ENCODE measurements at places on chromosomes 6 and 20. TPM values are rescaled to one million over a fixed set of nuclear protein-coding genes. Genes with fewer than 3 reads are reported as not detected.
A peak's percentile ranks its signal among the peaks of the same experiment; 100 is the strongest.

Gene PTK6
- total RNA-seq, result not detected

Gene CCN5
- total RNA-seq, result not detected

DNA sequence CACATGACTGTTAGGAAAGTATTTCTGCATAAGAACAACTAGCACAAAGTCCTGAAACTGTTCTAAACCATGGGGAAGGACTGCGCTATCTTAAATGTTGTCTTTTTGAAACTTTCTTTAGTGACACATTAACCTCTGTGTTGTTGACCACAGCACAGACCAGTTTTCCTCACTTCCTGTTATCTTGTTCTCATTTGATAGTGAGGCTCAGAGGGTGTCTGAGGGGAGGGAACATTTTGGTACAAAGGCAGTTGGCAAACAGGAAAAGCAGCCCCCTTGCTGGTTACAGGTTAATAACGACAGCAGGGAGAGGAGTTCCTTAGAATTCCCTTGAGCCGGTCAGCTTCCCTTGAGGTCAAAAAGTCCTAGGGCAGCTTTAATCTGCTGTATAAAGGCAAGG, 143.5 kb upstream of the BMP2 start:
- no peaks in the 10 kb centered on the region for H3K36me3 ChIP-seq
- no peak for DNase-seq
- H3K4me3 ChIP-seq, result no peak overlapping the region
- H3K27ac ChIP-seq, result no peak overlapping the region
- H3K4me1 ChIP-seq, result no peaks in the 10 kb centered on the region

- no peaks in the 10 kb centered on the region for H3K4me1 ChIP-seq
- DNase-seq, result no peak
- H3K27me3 ChIP-seq, result no peaks in the 10 kb centered on the region
- H3K36me3 ChIP-seq, result no peaks in the 10 kb centered on the region
- H3K27ac ChIP-seq, result no peak overlapping the region
Measured at GRCh38 chr6:53758496-53758895, 36.3 kb upstream of the LRRC1 start.

DNA sequence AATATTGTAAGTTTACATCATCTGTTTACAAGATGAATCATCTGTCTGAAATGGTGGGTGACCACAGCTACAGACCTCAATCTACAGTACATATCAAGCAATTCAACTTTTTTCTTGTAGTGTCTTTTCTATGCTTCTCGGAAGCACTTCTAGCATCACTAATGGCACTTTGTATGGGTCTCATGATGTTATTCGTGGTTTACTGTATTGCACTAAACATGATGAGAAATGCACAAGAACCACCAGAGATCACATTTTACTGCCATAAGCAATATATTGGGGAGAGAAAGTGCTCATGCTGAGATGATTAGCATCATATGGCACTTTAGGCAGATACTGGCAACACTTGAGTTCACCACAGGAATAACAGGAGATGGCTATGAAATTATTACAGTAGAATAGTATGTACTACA, 15.4 kb upstream of the BTBD3 start:
- H3K27ac ChIP-seq, result no peak overlapping the region
- H3K27me3 ChIP-seq, result no peaks in the 10 kb centered on the region
- peak; percentile 82 for DNase-seq
- H3K4me1 ChIP-seq, result peaks cover 10% of the 10 kb centered on the region

- H3K36me3 ChIP-seq, result peaks cover 5% of the 10 kb centered on the region
- H3K27ac ChIP-seq, result no peak overlapping the region
- no peaks in the 10 kb centered on the region for H3K4me1 ChIP-seq
- peak; percentile 88 for DNase-seq
Measured at GRCh38 chr6:158142789-158143188, 25.3 kb downstream of the SERAC1 start.

GRCh38 chr20:63431944-63432343, 40.5 kb downstream of the KCNQ2 start:
- H3K4me3 ChIP-seq, result no peak overlapping the region
- no peaks in the 10 kb centered on the region for H3K4me1 ChIP-seq
- no peak overlapping the region for H3K27ac ChIP-seq
- H3K27me3 ChIP-seq, result peaks cover 1% of the 10 kb centered on the region
- no peak for DNase-seq
- no peaks in the 10 kb centered on the region for H3K36me3 ChIP-seq

DNA sequence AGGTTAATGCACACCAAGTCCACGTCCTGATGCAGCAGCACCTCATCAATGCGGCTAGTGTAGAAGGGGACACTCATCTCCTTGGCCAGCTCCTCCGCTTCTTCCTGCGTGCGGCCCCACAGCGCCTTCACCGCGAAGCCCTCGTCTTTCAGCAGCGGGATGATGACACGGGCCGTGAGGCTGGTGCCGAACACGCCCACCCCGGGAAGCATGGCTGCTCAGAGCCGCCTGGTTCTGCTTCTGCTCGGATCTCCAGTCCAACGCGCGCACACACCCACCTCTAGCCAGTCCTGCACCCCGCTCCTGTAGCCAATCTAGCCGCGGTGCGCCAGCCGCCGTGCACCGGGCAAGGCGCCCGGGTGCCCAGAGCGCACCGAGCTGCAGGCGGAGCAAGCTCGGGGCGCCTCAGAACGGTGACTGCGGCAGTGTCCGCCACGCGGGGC, 700 bp downstream of the GFOD1 start:
- peak; percentile 61 for DNase-seq
- peaks cover 5% of the 10 kb centered on the region for H3K4me1 ChIP-seq
- peak overlapping the region; percentile 70 for H3K4me3 ChIP-seq

DNA sequence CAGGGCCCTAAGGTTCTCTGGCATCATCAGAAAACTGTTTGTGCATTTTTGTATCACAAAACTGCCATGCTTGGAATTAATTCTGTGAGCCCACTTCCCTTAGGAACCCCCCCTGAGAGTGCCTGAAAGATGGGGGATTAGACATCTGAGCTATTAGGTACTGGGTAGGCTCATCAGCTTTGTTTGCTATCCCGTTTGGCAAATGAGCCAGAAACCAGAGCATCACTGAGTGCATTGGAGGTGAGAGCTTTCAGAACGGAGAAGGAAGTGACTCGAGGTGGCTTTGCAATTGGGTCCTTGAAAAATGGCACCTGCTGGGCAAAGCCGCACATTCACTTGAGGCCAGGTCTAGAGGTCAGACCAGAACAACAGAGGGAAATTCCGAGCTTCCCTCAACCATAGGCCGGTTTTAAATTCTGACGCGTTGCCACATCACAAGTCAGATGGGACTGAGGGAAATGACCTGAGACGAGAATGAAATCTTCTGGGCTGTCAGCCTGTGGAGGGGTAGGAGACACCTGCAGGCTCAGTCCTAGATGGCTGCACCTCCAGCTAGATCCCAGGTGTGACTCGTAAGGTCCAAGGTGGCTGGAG, 8.4 kb upstream of the GLP1R start:
- peaks cover 6% of the 10 kb centered on the region for H3K27me3 ChIP-seq
- DNase-seq, result no peak
- H3K4me1 ChIP-seq, result no peaks in the 10 kb centered on the region
- no peak overlapping the region for H3K4me3 ChIP-seq
- H3K27ac ChIP-seq, result no peak overlapping the region

DNA sequence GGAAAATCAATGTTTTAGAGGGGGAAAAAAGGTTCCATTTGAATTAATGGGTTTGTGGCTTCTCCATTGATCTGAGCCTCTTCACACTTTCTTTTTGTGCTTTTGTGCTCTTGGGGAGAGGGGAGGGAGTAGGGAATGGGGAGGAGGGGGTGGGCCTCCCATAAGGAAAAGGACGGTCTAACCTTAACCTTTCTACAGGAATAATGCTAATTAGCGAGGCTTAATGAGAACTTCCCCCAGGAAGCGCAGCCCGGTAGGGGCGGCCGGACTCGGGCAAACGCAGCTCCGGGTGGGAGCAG, 103.0 kb downstream of the NOL4L start:
- H3K4me1 ChIP-seq, result peaks cover 13% of the 10 kb centered on the region
- no peaks in the 10 kb centered on the region for H3K27me3 ChIP-seq
